ENCODE measurements at places on chromosomes 12 and 14.

GRCh38 chr14:63962906-63963305, 110.1 kb downstream of the SYNE2 start:
- DNase-seq: no peak

GRCh38 chr12:57477710-57478681, 1.7 kb downstream of the ARHGAP9 start:
- DNase-seq: no peak

GRCh38 chr14:96599076-96599475, 96.9 kb downstream of the PAPOLA start:
- no peak for DNase-seq

DNA sequence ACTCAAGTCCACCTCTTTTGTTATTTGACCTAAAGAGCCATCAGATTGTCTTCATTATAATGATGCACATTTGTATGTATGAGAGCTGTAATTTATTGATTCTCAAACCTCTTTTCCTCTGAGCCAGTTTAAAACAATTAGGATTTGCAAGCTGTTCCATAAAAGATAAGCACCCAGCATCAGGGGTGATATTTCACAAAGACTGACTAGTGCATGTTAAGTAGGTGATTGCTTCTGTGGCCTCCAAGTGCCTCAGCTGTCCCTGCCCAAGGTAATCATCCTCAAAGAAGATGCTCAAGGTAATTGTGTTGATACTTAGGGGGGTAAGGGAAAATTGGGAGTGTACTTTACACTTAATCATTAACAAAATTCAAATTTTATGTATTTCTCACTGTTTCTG, 18.2 kb downstream of the CEP128 start:
- no peak for DNase-seq

DNA sequence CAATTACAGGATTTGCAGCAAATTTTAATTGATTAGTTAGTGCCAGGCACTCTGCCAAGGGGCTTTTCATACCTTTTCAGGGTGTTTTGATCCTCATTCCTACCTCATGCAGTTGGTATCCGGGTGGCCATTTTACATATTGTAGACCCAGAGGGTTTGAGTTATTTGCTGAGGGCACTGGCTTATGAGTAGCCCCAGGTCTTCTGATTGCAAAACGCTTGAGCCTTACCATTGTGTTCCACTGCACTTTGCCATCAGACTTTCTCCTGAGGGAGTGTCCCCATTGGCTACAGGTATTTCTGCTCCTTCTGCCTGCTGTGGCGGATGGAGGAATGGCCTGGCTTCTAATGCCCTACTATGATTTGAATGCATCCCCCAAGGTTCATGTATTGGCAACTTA, 257.8 kb upstream of the CRY1 start:
- no peak for DNase-seq

- DNase-seq: no peak
Measured at GRCh38 chr14:37034410-37035285, 137.8 kb downstream of the SLC25A21 start.

DNA sequence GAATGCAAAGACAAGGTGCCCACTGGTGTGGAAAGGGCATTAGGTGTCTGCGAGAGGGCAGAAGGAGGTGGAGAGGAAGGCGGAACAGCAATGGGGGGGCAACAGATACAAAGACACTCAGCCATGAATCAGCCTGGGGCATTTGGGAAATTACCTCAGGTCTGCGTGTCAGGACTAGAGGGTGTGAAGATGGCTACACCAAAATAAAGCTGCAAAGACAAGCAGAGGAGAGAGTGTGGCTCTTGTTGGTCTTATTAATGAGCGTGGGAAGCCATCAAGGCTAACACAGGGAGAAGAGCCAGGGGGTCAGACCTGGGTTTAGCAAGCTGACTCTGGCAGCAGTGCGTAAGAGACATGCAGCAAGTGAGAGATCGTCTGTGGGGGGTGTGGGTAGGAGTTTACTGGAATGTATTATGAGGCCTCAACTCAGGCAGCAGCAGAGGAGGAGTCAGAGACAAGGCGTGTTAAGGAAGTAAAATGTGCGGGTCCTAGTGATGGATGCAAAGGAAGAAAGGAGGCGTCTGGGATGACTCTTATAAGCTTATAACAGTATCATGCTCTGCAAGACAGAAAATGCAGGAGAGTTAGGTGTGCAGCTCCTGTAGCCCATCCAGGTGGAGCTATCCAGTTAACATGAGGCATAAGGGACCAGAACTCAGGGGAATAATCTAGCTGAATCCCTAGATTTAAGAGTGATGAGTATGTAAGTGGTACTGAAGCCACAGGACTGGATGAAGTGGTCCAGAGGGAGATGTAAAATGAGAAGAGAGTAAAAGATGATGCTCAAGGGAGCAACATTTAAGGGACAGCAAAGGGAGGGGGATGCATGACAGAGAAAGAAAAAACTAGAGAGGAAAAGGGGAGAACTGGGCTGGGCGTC, 50.4 kb downstream of the KCNK10 start:
- no peak for DNase-seq

DNA sequence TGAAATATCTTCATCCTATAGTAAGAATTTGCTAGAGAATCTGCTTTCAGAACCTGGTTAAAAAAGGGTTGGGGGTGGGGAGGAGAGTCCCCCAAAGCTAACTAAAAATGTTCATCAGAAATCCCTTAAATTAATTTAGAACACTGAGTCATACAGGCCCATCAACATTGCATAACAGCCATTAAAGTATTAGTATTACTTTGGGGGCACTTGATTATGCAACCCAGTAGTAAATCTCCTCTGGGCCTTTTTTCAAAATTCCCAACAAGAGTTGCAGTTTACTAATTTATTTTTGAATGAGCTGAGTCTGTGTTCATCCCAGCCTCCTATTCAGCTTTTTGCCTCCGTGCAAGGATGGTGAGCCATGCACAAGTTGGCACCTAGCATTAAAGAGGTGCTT, 8.8 kb upstream of the SLC24A4 start:
- DNase-seq: no peak

DNA sequence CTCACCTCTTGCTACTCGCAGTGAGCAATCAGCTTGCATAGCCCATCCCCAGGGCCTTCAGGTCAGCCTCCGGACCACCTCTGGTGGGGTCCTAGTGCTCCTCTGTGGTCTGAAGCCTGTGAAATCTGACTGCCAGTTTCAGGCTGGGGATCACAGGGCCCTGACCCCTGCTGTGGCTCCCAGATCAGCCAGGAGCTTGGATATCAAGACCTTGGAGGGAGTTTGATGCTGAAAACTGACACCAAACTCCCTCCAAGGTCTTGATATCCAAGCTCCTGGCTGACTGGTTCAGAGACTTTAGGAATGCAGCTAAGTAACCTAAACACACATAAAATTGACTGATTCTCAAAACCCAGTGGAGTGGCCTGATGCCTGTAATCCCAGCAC, 19.8 kb upstream of the DHRS4 start:
- DNase-seq: no peak

DNA sequence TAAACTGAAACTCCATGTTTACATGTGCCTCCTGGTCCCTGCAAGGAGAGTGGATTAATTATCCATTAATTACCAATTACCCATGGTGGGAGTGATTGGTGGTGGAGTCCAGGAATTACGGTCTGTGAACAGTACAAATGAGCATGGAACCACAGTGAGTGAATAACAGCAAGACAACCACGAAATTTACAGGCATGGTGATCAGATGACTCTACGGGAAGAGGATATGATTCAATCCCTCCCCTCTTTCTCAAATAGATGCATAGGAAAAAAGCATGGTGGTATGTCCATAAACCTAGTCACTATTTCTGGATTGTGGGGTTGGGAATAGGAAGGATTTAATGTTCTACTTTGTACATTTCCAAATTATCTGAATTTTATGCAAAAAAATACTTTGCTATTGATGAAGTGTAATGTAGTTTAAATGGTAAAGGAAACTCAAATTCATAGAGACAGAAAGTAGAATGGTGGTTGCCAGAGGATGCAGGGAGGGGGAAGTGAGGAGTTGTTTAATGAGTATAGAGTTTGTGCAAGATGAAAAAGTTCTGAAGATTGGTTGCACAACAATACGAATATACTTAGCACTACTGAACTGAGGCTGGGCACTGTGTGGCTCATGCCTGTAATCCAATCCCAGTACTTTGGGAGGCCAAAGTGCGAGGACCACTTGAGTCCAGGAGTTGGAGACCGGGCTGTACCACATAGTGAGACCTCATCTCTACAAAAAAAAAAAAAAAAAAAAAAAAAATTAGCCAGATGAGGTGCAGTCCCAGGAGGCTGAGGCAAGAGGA, 41.2 kb upstream of the C12orf75 start:
- DNase-seq: no peak

DNA sequence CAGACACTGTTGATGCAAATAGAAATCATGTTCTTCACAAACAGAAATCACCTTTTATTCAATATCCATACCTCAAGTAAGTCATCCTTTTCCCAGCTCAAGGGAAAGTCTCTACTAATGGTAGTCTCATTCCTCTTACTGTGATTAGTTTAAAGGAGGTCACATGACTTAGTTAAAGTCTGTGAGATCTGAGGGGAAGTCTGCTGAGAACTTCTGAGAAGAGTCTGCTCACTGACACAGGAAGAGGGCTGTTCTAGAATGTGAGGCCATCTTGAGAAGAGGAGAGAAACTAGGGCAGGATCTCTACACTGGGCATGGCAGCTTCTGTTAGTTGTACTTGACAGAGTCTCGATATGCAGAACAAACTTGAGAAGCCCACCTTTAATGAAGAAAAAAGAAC, 146.8 kb downstream of the C12orf42 start:
- no peak for DNase-seq

- no peak for DNase-seq
Measured at GRCh38 chr14:70811578-70811977, 2.3 kb upstream of the MAP3K9 start.

DNA sequence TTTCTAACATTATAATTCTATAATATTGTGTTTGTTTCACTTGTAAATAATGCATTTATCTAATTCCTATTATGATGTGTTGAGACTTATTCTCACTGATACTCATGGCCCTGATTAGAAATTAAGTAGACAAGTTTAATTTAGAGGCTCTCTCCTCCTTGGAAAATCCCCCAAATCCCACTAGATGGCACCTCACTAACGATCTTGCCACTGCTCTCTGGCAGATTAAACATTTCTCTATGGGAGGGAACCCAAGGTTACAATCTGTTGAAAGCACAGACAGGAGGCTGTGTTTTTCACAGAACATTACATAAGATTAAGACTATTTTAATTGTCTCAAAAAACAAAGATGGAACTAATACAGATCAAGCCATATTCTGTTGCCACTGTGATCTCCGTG, 318.7 kb downstream of the LRFN5 start:
- no peak for DNase-seq

GRCh38 chr14:37546621-37547447, 48.2 kb downstream of the FOXA1 start:
- no peak for DNase-seq

- no peak for DNase-seq
Measured at GRCh38 chr12:75784591-75784990, 247.0 kb downstream of the PHLDA1 start.

- no peak for DNase-seq
Measured at GRCh38 chr12:1339618-1340319, 254.6 kb downstream of the FBXL14 start.

GRCh38 chr12:7787574-7788293, 1.5 kb upstream of the NANOG start:
- DNase-seq: no peak

- DNase-seq: no peak
Measured at GRCh38 chr14:59358102-59358501, 107.1 kb downstream of the GPR135 start.

- peak; percentile 4 for DNase-seq
Measured at GRCh38 chr12:102394200-102394599, 86.2 kb downstream of the IGF1 start.

GRCh38 chr14:60657456-60658210, 8.4 kb upstream of the SIX1 start:
- DNase-seq: no peak

- DNase-seq: no peak
Measured at GRCh38 chr12:123602651-123603195, 824 bp downstream of the DDX55 start.

DNA sequence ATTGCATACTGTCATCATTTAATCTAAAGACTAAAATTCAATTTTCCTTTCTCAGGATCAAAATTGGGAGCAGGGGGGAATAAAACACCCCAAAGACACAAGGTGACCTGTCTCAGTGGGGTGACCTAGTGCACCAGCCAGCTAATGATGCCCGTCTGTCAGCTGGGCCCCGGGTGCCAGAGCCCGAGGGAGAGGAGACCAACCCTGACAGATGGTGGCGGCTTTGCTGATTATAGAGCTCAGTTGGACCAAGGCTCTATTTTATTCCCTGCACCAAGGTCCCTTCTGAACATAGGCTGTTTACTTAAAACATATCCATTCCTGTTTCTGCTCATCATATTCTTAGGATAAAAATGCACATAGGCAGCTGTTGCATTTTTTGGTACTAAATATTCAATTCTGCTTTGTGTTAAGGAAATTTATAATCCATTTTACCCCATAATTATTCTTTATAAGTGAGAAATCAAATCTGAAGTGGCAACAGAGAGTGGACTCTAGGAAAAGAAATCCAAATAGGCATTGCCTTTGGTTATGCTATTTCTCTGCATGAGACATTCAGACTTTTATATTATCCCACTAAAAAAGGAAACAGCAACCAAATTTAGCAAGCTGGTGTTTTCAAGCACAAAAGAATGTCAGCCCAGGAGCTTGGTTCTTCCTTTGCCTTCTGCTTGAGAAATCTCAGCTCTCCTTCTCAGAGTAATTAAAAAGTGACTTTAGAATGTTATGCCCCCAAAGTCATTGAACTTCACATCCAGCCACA, 96.8 kb upstream of the IFNG-AS1 start:
- DNase-seq: no peak

- no peak for DNase-seq
Measured at GRCh38 chr12:46560089-46560488, 187.5 kb upstream of the SLC38A2 start.

DNA sequence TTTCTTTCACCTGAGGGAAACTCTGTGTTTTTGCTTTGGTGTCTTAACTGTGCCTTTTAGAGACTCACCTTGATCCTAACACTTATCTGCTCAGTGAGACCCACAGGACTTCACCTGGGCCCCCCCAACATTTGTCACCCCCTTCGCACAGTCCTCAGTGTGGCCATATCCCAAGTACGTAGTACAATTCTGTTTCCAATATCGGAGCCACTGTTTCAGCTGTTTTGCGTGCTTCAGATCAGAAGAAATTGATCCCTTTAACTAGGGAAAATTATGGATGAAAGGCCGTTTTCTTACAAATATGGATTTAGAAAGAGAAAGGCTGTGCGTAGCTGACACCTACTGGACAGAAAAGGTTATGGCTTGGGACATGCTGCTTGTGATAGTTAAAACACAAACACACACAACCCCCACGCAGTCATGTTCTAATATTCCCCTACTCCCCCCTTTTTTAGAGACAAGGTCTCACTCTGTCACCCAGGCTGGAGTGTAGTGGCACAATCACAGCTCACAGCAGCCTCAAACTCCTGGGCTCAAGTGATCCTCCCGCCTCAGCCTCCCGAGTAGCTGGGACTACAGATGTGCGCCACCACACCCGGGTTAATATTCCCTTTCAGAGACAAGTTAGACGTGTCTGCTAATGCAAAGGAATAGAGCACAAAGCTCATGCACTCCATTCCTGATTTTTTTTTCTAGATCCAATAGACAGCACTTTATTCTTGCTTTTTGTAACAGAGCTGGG, 3.6 kb upstream of the SLC7A8 start:
- no peak for DNase-seq

- DNase-seq: no peak
Measured at GRCh38 chr14:37223947-37224474, 26.3 kb downstream of the MIPOL1 start.

- DNase-seq: no peak
Measured at GRCh38 chr12:11559626-11560340, 89.7 kb upstream of the ETV6 start.

All from NCI-H1436 treated with DMSO at 0.1 percent for 48 hours (cell line).